ENCODE measurements at places on chromosomes 5 and 9. TPM values are rescaled to one million over a fixed set of nuclear protein-coding genes. Genes with fewer than 3 reads are reported as not detected.

TMEM174 gene
- polyA plus RNA-seq = not detected

ENHO gene
- polyA plus RNA-seq = 1.9 TPM

CDC20B gene
- polyA plus RNA-seq = 18.4 TPM

PCDHGA1 gene
- polyA plus RNA-seq = 0.90 TPM

FRMD3 gene
- polyA plus RNA-seq = 2.6 TPM

All from left lung (tissue), 14 donors.